NCI-H524 treated with DMSO at 0.1 percent for 48 hours (cell line): ENCODE measurements at places on chromosomes 1 and 21.

GRCh38 chr1:12255913-12256312, 26.1 kb downstream of the VPS13D start:
- DNase-seq: no peak

- no peak for DNase-seq
Measured at GRCh38 chr1:6960291-6960811, 175.1 kb downstream of the CAMTA1 start.

GRCh38 chr1:55257958-55258357, 42.8 kb upstream of the USP24 start:
- DNase-seq: no peak

DNA sequence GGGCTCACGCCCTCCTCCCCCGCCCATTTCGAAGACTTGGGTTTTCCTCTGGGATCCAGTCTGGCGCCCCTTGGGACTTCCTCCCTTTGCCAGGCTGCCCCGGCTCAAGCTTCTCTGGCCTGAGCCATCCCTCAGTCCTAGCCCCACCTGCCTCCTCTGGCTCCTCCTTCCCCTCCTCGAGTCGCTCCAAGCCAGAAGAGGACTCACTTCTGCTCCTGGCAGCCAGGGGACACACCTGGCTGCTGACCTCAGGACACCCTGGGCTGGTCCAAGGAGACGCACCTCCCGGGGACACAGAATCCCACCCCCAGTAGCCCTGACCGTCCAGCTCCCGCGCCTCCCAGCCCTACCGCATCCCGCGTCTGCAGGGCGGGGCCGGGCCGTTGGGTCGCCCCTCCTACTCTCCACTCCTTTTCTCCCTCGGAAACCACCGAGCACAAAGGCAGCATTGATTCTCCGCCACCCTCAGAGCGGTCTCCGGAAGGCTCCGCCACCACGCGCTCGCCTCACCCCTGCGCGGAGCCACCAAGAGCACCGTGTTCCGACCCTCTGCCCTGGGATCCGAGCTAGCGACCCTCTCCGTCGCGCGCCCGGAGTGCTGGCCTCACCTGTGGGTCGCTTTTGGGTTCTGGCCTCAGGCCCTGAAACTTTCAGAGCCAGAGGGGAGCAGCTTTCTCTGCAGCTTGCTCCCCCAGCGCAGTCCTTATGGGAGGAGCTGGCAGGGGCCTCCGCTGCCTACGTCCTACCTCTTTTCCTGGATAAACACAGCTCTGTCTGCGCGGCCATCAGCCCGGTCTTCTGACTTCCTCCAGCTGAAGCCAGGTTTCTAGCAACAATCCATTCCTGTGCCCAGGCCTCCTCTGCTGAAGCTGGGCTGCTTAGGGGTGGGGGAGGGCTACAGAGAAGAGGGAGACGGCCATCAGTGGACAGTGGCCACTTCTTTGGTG, at the start of gene C2CD4D:
Gene C2CD4D (minus strand): TSS at position 364 of the 947 bp plus-strand sequence. CDS start 831 bp downstream, outside the sequence.
- DNase-seq: no peak

DNA sequence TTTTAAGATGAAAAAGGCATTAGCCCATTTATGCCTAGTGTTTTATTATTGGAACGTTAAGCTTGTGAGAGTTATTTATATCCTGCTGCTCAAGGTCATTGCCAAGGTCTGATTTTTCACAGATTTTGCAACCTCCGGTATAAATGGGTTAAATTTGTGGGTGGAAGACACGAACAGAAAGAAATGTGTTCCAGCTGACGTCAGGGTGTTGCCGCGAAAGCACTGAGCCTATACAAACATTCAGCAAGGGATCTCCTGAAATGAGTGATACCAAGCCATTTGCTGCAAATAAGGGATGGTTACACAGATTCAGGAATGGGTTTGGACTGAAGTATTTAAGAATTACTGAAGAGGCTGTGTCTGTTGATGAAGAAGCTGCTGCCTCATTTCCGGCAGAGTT, 32.2 kb downstream of the TMED5 start:
- no peak for DNase-seq

GRCh38 chr1:145892486-145893087, 6.9 kb upstream of the ANKRD35 start:
- no peak for DNase-seq

DNA sequence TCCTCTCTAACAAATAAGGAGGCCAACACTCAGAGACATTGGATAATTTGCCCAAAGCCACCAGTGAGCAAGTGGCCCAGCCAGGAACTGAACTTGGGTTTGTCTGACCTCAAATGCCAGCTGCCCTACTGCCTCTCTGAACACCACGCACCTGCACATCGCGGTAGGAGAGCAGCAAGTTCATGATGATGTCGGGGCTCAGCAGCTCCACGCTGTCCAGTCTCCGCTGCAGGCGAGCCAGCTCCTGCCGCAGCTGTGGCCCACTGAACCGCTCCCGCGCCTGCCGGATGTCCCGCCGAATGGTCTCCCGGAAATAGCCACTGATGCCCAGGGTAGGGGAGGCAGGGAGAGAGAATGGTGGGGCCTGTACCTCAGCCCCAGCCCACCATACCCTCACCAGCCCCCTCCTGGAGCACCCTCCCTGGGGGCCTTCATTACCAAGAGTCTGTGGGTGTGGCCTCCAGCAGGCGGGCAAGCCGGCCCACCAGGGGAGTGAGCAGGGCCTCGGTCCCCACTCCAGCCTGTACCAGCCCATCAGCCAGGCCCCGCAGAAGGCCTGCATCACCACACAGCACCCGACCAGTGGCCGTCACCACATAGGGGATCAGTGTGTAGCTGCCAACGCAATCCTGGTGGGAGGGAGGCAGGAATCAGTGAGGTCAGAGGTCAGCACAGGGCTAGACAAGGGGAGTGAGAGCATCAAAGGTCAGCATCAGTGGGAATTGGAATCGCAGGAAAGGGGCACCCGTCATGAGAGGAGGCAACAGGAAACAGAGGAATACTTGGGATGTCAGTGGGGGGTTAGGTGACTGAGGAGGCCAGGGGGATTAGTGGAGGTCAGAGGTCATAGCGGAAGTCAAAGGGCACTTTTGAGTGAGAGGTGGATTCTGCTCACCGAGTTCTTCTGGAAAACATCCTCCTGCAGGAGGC, 2.7 kb downstream of the MAP3K6 start:
- DNase-seq: no peak

GRCh38 chr21:37407719-37408420, 41.3 kb downstream of the DYRK1A start:
- no peak for DNase-seq

DNA sequence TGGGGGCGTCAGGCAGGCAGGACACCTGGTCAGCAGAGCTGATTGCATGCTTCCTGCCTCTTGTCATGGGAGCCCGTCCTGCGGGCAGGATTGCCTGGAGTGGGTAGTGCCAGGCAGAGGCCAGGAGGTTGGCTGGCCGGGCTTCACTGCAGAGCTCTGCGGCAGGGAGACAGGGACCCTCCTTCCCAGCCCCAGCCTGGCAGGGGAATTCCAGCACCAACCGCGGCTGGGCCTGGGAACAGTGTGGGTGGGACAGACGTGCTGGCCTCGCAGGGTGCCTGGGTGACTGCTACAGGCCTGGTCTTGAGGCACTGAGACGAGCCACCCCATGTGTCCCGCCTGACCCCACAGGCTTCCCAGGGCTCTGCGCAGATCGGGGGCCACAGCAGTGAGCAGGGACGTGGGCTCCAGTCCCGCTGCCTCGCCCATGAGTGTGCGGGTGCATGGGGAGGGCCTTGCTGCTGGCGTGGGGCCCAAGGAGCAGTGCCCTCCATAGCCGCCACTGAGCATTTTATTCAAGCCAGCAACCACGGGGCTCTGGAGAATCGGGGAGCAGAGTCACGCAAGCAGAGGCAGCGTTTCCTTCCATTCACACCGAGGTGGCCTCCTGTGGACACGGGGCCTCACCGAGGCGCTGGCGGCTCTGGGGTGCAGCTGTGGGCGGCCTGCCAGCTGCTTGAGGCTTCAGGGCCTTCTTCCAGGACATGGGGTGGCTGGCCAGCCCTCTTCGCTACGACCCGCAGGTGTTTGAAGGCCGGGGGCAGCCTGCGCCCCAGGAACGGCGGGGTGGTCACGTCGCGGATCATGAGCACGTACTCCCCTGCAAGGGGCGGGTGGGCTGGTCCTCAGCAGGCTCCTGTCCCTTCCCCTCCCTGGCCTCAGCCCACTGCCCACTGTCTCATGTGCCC, 70.3 kb downstream of the MORN1 start:
- no peak for DNase-seq

- DNase-seq: no peak
Measured at GRCh38 chr1:111252786-111253185, 25.3 kb downstream of the CHI3L2 start.

DNA sequence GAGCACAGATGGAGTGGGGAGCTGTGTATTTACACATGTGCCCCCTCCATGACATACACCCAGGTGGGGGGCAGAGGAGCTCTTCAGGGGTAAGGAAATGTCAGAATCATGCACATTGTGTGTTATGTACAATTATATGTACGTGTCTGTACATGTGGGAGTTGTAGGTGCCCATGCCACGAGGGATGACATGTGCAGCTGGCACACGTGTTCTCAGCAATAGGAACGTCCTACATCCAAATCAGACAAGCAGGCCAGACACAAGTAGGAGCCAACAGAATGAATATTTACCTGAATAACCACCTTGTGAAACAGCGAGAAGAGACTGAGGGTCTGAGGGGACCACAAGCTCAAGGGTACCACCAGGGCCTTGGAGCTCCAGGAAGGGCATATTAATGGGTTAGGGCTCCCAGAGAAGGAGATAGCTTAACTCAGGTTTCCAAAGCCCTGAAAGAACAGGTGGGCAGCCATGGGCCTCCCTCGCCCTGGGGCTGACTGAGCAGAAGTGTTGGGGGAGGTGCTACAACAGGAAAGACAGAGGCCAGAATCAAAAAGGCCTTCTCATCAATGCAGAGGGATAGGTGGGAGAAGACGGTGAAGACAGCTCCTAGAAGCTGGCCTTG, 3.2 kb downstream of the COL16A1 start:
- DNase-seq: no peak

DNA sequence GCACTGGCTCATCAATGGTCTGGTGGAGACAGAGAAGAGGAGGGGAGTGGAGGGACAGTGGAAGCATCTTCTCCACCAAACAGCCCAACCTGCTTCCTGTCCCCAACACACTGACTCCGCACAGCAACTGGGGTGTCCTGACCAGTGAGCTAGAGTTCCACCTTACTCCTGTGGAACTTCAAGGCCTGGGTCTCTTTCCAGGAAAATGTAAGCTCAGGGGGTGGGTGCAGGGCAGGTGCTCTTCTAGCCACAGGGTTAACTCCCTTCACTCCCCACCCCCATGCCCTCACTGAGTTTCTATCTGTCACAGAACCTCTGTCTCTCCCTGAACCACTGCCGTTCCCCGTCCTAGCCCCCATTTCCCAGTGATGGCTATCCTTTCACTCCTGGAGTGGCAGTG, 876 bp downstream of the MOB3C start:
- DNase-seq: no peak

DNA sequence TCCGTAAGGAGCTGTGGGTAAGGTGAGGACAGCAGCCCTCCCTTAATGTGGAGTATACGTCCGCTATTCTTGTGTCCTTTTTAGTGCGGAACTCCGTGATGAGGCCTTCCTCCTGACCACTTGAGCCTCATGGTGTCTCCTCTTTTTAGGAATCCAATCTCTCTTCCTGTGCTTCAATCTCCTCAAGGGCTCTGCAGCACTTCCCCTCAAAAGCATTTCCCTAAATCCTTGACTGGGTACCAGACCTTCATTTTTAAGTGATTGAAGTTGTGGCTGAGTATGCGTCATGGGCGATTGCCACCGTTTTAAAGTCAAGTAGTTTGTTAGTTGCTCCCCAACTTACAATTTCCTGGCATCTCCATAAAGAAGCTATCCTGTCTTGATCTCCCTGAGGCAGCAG, 62.8 kb downstream of the SAMSN1 start:
- DNase-seq: no peak

- DNase-seq: peak; percentile 72
Measured at GRCh38 chr1:225973158-225973557, 26.0 kb downstream of the SDE2 start.

DNA sequence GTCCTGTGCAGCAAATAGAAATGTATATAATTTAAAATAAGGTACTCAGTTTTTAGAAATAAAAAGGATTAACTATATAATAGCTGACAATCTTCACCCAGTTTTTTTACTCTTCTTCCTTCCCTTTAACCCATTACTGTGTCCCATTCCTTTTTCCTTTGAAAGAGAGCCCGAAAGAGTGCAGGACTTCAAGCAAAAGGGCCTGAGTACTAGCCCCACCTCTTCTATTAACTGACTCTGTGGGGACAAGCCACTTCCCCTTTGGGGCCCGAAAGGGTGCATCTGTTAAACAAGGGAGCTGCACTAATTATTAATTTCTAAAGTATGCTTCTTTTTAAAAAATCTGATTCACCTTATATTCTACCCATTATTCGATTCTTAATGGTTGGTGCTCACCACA, 3.3 kb downstream of the USP24 start:
- DNase-seq: no peak

GRCh38 chr1:31672986-31673385, 28.3 kb upstream of the PEF1 start:
- peak; percentile 87 for DNase-seq

DNA sequence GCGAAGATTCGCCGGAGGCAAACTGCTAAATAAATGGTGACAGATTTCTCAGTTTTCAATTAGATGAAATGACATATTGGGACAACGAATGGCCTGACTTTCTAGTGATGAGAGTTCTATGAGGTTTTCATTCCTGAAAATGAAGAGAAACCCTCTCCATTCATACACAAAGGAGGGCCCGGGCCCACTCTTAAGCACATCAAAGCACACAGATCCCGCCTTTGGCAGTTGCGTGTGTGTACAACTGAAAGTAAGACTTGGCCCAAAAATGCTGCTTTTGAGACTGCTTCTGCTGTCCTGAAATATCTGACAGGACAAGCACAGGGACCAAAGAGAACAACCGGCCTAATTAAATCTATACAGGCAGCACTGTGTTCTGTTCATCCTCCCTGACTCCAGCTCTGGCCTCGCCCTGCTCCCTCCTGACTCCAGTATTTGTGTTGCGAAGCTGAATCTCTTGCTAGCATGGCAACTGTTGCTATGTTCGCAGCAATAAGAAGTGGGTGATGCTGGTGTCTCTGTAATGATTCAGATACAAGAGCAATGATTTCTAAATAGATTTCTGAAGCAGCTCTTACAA, 7.4 kb downstream of the LRRC53 start:
- no peak for DNase-seq

DNA sequence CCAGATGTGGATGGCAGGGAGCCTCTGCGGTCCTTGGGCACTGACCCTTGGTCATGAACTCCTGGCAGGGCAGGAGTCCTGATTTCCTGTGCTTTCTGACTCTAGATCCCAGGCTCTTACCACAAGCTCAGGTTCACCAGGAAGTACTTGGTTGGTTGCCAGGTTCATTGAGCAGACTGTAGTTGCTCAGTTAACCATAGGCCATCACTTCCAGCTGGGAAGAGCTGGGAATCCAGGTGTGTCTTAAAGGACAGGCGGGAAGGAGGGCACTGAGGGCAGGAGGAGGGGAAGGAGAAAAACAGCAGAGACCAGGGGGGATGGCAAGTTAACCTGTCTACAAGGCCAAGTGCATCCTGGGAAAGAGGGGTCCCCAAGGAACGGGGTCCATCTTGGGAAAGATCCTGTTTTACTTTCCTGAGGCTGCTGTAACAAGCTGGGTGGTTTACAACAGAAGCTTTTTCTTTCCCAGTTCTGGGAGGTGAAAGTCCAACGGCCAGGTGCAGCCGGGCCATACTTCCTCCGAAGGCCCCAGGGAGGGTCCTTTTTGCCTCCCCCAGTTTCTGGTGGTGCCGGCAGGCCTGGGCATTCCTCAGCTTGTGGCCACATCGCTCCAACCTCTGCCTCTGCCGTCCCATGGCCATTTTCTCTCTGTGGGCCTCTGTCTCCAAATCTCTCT, 11.6 kb downstream of the KCNAB2 start:
- no peak for DNase-seq
